Activated T-helper 2 cell treated with anti-CD3 and anti-CD28 coated beads, Interferon-gamma antibody, Interleukin-2, Interleukin-4, amounts not matched to agents 10 μg/mL and 5 μg/mL and 100 μg/mL, durations not matched to agents 14 hours and 24 hours and 36 hours (primary cell): ENCODE measurements at places on chromosomes 5 and 9.
A peak's percentile ranks its signal among the peaks of the same experiment; 100 is the strongest.

DNA sequence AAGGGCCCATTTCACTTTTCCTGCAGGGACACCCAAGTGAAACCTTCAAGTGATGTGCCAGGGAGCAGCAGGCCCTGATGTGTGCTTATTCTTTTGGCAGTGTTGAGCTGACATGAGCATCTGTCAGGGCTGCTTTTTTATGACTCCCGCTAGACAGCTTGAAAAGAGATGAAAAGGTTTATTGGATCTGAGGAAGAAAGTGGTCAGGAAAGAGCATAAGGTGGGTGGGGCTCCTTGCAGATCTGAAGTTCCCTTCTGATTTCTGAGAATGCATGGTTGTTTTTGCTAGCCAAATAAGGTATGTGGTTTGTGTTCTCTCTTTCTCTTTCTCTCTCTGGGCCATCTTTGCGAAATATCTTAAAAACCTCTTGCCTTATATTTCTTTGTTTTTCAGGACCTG, 316.1 kb downstream of the DMRT2 start:
- peaks cover 14% of the 10 kb centered on the region for H3K4me1 ChIP-seq
- H3K36me3 ChIP-seq = no peaks in the 10 kb centered on the region
- peak overlapping the region; percentile 35 for H3K27ac ChIP-seq

DNA sequence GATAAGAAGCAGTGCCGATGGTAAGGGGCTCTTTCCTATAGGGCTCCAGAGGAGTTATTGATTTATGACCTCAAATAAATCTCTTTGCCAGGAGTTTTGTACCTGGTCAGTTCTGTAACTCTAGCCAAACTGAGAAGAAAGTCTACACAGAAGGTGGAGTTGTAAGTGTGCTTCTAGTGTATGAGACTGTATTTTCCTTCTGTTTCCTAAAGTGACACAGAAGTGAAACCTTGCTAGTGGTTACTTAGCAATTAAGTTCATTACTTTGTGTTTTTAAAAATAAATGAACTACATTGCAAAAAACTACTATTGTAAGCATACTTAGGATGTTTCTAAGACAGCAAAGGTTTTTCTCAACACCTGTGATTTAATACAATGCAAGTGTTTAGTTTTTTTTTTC, 48.7 kb upstream of the ACTBL2 start:
- H3K36me3 ChIP-seq = no peaks in the 10 kb centered on the region
- DNase-seq = no peak
- no peak overlapping the region for H3K27ac ChIP-seq
- H3K4me1 ChIP-seq = peaks cover 11% of the 10 kb centered on the region
- H3K4me3 ChIP-seq = no peak overlapping the region
- H3K27me3 ChIP-seq = peaks cover 1% of the 10 kb centered on the region

- no peak overlapping the region for H3K4me3 ChIP-seq
- DNase-seq = no peak
- H3K27me3 ChIP-seq = peaks cover 74% of the 10 kb centered on the region
- no peaks in the 10 kb centered on the region for H3K4me1 ChIP-seq
Measured at GRCh38 chr5:135046661-135047346, 12.8 kb upstream of the PITX1 start.

DNA sequence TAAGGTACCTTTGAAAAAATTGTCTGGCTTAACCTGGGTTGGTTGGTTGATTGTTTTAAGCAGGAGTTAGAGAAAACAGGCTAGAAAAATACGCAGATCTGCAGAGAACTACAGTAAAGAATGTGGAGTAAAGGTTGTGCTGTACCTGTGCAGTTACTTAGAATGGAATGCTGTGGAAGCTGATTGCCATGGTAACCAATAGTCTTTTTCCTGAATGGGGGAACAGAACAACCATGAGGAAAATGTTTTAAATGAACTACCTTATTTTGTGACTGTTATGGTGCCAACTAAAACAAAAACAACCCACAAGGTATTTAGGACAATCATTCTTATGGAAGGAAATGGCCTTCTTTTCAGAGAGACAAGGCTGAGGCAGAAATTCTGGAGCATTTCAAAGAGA, 4.8 kb upstream of the HOMER1 start:
- no peak overlapping the region for H3K4me3 ChIP-seq
- H3K4me1 ChIP-seq = peaks cover 13% of the 10 kb centered on the region
- no peak overlapping the region for H3K27ac ChIP-seq
- H3K27me3 ChIP-seq = no peaks in the 10 kb centered on the region
- H3K36me3 ChIP-seq = no peaks in the 10 kb centered on the region
- no peak for DNase-seq

DNA sequence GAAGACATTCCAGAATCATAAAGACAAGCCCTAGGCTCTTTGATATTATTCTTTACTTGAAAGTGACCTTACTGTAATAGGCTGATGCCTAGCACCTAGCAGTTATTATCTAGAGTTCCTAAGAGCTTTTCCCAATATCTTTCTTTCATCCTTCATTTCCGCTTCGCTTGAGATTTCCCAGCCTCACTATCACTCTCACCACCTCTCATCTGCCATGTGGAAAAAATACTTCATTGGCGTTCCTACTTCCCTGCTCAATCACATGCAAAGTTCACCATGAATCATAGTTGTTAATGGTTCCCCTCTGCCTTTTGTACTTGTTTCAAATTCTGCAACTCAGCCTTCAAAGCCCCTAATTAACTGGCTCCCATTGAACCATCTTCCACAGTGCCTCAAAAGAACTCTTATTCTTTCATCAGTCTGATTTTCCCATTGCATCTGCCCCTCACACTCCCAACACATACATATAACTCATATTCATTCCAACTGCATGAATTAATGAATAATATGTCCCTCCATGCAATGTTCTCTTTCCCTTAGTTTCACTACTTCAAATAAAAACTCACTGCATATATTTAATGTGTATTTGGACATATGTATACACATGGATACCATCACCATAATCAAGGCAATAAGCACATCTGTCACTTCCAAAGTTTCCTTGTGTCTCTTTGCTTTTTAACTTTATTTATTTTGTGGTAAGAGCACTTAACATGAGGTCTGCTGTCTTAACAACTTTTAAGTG, 221.6 kb downstream of the PARP8 start:
- no peaks in the 10 kb centered on the region for H3K4me1 ChIP-seq
- H3K4me3 ChIP-seq = no peak overlapping the region
- no peak overlapping the region for H3K27ac ChIP-seq
- no peaks in the 10 kb centered on the region for H3K36me3 ChIP-seq
- DNase-seq = no peak

- no peaks in the 10 kb centered on the region for H3K36me3 ChIP-seq
- no peak overlapping the region for H3K27ac ChIP-seq
- no peaks in the 10 kb centered on the region for H3K27me3 ChIP-seq
- no peak for DNase-seq
Measured at GRCh38 chr9:81652058-81652687, 37.2 kb downstream of the TLE1 start.

DNA sequence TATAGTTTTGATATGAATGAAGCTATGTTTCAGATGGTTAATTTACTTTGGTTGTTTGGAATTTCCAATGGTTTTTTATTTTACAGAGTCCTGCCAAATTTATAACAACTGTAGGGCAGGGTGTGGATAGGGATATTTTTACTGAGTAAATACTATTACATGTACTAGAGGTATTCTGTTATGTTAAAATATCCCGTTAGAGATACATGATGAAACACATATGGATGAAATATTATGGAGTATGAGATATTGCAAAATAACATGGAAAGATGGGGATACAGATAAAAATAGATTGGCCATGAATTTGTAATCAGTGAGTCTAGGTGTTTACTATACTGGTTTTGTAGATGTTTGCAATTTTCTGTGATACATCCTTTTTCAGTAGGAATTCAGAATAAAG, 76.7 kb downstream of the RAB24 start:
- no peak for DNase-seq
- no peak overlapping the region for H3K27ac ChIP-seq
- peaks cover 26% of the 10 kb centered on the region for H3K36me3 ChIP-seq
- H3K27me3 ChIP-seq = no peaks in the 10 kb centered on the region
- H3K4me3 ChIP-seq = no peak overlapping the region
- peaks cover 9% of the 10 kb centered on the region for H3K4me1 ChIP-seq

DNA sequence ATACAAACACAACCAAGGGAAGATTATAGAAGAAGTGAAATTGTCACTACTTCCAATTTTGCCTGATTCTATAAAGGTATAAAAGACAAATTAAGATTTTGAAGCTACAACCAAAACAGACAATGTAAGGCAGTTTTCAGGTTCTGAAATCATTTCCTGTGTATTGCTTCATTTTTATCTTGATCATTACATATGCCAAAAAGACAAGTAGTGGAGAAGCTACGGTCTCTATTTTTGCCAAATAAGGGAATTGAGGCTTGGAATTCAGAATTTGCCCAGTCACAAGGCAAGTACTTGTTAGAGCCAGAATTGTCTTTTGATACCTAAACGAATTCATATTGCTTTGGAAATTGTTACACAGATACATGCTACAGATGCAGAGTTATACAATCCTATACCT, 20.6 kb downstream of the EDIL3 start:
- H3K4me3 ChIP-seq = no peak overlapping the region
- no peak overlapping the region for H3K27ac ChIP-seq
- no peaks in the 10 kb centered on the region for H3K27me3 ChIP-seq
- H3K4me1 ChIP-seq = no peaks in the 10 kb centered on the region
- no peak for DNase-seq

- no peak for DNase-seq
- H3K36me3 ChIP-seq = peaks cover 37% of the 10 kb centered on the region
- no peaks in the 10 kb centered on the region for H3K27me3 ChIP-seq
- H3K4me3 ChIP-seq = no peak overlapping the region
- no peaks in the 10 kb centered on the region for H3K4me1 ChIP-seq
Measured at GRCh38 chr5:96730586-96730985, 68.4 kb downstream of the CAST start.

- no peak overlapping the region for H3K4me3 ChIP-seq
- peaks cover 6% of the 10 kb centered on the region for H3K4me1 ChIP-seq
- no peak overlapping the region for H3K27ac ChIP-seq
- no peaks in the 10 kb centered on the region for H3K27me3 ChIP-seq
- DNase-seq = peak; percentile 51
Measured at GRCh38 chr5:140239939-140240700, 62.8 kb downstream of the PFDN1 start.
